ENCODE measurements at places on chromosomes 12 and 14. TPM values are rescaled to one million over a fixed set of nuclear protein-coding genes. Genes with fewer than 3 reads are reported as not detected.

The TAPBPL gene
- total RNA-seq, result 5.5 TPM

The IFNG-AS1 gene
- total RNA-seq, result not detected

The CLEC4D gene
- total RNA-seq, result not detected

The AACS gene
- 24.5 TPM for total RNA-seq

The CISTR gene
- not detected for total RNA-seq

The OXA1L gene
- total RNA-seq, result 122 TPM

The SLC38A4 gene
- total RNA-seq, result 0.07 TPM

The ABCD2 gene
- total RNA-seq, result not detected

The KIF26A gene
- total RNA-seq, result 12.4 TPM

Data from thoracic aorta endothelial cell (primary cell).